ENCODE measurements at places on chromosomes 16 and 17.

GRCh38 chr17:57257895-57258851 lies 1.9 kb downstream of the MSI2 start:
- no peak for DNase-seq

GRCh38 chr17:75344666-75345065 lies 55.4 kb upstream of the SLC25A19 start:
- peak; percentile 33 for DNase-seq

DNA sequence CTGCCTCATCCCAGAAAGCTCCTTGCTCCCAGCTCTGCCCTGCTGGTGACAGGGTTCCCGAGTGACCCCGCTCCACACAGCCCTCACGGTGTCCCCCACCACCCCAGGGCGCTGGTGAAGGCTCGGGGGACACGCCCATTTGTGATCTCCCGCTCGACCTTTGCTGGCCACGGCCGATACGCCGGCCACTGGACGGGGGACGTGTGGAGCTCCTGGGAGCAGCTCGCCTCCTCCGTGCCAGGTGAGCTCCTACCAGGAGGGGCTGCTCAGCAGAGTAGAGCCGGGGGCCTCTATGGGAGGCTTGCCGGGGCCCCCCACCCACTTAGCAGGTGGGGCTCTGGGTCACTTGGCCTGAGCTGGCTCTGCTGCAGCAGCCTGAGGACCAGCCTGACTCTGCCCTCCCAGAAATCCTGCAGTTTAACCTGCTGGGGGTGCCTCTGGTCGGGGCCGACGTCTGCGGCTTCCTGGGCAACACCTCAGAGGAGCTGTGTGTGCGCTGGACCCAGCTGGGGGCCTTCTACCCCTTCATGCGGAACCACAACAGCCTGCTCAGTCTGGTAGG lies 11.2 kb downstream of the GAA start:
- no peak for DNase-seq

DNA sequence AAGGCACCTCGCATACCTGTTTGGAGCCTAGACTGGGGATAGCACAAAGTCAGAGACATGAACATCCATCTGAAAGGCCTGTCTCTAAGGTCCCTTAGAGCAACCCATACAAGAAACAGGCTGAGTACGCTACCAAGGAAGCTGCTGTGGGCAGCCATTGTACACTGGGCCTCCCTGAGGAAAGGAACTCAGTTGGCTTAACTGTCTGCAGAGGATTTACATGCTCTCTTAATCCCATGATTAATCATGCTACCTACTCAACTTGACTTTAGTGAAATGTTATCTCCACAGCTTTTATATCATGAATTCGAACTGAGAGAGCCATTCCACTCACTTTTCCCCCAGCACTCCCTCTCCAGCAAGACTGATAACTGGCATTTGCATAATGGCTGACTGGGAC lies 26.0 kb downstream of the PHLPP2 start:
- DNase-seq = no peak

DNA sequence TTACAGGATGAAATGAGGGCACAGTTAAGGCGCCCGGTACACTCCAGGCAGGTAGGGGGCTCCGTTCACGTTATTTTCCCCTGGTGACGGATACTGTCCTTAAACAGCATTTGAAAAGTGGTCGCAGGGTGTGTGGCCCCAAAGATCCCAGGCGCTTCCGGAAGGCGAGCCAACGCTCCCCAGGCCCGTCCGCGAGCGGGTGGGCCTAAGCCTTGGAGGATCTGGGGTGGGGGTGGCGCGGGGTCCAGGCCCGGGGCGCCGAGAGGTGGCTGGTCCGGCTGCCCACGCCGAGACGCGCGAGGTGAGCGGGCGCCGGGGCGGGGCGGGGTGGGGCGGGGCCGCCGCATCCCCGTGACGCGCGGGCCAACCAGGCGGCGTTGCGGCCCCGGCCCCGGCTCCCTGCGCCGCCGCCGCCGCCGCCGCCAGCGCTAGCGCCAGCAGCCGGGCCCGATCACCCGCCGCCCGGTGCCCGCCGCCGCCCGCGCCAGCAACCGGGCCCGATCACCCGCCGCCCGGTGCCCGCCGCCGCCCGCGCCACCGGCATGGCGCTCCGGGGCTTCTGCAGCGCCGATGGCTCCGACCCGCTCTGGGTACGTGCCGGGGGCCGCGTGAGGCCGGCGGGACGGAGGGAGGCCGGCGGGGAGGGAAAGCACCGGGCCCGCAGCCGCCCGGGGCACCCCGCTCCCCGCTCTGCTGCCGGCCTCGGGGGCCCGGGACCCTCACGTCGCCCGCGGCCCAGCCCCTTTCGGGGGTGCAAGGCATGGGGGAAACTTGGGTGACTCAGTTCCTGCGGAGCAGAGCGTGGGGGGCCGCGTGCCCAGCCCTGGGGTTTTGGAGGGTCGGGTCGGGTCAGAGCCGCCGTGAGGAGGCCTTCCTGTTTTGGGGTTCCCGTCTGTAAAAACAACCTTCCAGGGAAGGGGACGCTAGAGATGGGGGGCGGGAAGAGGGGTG lies at the start of gene ABCC1:
Gene ABCC1 (plus strand): TSS at position 407 of the 951 bp plus-strand sequence. CDS start 136 bp downstream, at position 543.
- DNase-seq = peak; percentile 58

DNA sequence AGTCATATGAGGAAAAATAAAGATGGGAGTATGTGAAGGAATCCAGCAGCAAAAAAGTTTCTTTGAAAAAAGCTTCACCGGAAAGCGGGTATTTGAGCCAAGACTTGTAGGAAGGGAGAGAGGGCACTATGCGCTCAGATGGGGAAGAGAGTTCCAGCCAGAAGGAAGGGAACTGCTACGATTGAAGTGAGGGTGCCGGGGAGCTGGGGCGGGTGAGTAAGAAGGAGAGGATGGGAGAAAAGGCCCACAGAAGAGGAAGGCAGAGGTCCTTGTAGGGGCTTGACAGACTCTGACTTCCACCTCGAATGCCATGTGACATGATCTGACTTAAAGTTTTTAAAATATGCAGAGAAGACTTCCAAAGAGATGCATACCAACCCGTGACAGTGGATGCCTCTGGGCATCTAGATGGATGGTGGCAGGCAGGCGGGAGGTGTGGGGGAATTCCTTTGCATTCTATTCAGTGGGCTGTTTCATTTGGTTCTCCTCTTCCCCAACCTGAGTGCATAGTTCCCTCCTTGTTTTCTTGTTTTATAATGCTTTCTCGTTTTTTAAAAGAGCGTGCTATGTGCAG lies 44.9 kb downstream of the CDRT4 start:
- DNase-seq = no peak
